T follicular helper cell (primary cell): ENCODE measurements at places on chromosomes 16 and 17.
A peak's percentile ranks its signal among the peaks of the same experiment; 100 is the strongest.

DNA sequence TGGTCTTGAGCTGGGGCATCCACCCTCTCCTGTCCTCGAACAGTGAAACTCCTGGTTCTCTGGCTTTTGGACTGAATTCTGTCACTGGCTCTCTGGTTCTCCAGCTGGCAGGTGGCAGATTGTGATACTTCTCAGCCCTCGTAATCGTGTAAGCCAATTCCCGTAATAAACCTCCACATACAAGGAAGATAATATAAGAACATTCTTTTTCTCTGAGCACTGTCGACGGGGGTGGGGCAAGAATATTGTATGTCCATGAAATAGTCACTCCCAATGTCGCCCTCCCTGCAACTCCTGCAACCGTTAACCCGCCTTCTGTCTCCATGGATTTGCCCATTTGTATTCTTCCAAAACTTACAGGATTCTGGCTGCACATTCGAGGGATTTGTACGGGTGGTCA, 39.2 kb upstream of the RPH3AL start:
- no peak for DNase-seq

- DNase-seq = no peak
Observed at GRCh38 chr17:73388578-73388905, 76.7 kb upstream of the CDC42EP4 start.

- DNase-seq = no peak
Observed at GRCh38 chr16:5442054-5442453, 344.5 kb upstream of the EEF2KMT start.

- no peak for DNase-seq
Observed at GRCh38 chr17:55576996-55577586, 65.8 kb upstream of the SMIM36 start.

- no peak for DNase-seq
Observed at GRCh38 chr17:6599364-6599763, 41.1 kb downstream of the KIAA0753 start.

- DNase-seq = no peak
Observed at GRCh38 chr17:2978991-2979390, 84.4 kb downstream of the OR1D5 start.

GRCh38 chr16:75854152-75854551, 127.9 kb upstream of the CPHXL start:
- DNase-seq = no peak

DNA sequence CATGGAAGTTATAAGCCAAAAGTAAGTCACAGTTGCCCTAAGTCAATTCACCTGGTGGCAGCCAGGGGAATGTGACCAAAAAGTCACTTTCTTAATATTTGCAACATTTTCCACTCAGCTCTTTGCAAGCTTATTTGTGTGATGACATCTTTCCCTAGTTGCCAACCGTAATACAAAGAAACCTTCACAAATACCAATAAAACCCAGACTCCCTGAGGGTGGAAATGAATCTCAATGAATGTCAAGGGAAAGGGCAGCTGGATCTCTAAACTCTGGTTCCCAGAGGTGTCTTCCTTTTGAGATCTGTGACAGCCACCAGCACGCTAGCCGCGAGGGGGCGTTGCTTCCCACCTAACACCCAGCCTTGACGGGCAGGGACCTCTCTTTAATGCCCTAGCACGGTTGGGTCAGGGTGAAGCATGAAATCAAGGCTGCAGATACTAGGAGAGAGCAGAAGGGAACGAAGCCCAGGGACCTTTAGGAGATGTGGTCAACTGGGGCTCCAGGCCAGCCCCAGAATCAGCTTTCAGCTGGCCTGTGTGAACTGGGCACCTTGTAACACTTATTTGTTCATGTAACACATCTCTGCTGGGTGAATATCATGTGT, 82.2 kb downstream of the CMC2 start:
- DNase-seq = peak; percentile 4

GRCh38 chr16:22189473-22190080, 16.5 kb upstream of the EEF2K start:
- no peak for DNase-seq

- no peak for DNase-seq
Observed at GRCh38 chr17:17540278-17540906, 44.2 kb upstream of the RASD1 start.

GRCh38 chr16:17098685-17099084, 372.1 kb downstream of the XYLT1 start:
- no peak for DNase-seq

DNA sequence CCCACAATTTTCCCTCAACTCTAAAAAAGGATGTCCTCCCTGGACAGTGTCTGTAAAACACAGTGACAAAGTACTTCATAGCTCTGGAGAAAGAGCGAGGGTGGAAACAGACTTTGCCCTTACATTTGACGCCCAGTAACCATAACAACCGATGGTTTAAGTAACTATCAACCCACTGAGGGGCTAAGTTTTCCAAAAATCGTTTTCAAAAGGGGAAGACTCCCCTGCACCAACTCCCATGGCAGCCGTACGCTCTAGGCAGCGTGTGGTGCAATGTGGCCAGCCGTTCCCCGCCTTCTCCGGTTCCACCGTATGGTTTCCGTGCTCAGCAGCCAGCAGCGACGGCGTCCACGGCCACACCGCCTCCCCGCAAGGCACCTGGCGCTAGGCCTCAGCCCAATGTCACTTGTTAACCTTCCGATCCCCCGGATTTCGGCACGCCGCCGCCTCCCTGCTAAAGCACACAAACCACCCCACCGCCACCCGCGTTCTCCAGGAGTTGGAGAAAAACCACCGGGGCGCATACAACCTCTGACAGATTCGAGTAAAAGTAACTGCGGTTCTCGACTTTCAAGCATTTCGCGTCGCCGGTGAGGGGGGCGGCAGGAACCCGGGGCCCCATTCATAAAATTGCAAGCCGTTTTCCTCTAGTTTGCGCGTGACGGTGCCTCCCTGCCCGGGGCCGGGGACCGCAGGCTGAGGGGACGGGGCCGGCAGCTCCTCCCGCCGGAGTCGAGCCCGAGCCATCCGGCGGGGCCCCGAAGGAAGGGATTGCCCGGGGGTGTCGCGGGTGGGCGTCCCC, 661 bp downstream of the TEX2 start:
- peak; percentile 59 for DNase-seq

DNA sequence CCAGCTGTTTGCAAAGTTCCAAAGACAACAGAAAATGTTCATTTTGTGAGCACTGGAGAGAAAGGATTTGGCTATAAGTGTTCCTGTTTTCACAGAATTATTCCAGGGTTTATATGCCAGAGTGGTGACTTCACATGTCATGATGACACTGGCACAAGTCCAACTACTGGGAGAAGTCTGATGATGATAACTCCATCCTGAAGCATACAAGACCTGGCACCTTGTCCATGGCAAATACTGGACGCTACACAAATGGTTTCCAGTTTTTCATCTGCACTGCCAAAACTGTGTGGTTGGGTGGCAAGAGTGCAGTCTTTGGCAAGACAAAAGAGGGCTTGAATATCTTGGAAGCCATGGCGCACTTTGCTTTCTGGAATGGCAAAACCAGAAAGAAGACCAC, 385.0 kb downstream of the CDH11 start:
- no peak for DNase-seq

DNA sequence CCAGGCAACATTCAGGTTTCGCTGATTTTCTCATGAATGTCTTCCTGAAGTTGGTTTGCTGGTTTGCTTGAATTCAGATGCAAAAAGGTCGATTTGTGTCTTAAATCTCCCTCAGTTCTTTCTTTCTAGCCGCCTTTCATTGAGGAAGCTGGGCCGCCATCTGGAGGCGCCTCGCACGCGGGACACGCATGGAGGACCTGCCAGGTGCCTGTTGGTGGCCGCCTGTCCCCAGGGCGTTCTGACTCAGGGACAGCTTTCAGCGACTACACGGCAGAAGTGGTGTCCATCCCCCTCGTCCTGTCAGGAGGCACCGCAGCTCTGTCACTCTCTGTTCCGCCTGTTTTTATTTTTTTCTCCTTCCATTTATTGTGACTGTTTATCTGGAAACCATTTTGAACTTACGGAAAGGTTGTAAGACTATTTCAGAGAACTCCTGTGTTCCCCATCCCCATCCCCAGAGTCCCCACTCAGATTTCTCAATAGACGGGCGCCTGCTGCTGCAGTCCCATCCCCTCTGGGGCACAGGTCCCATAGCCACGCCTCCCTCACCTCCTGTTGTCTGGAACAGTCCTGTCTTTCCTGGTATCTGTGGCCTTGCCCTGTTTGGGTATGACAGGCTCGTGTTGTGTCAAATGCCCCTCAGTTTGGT, 33.2 kb downstream of the COX4I1 start:
- DNase-seq = no peak

GRCh38 chr17:13749891-13750235, 148.1 kb upstream of the HS3ST3A1 start:
- DNase-seq = no peak

DNA sequence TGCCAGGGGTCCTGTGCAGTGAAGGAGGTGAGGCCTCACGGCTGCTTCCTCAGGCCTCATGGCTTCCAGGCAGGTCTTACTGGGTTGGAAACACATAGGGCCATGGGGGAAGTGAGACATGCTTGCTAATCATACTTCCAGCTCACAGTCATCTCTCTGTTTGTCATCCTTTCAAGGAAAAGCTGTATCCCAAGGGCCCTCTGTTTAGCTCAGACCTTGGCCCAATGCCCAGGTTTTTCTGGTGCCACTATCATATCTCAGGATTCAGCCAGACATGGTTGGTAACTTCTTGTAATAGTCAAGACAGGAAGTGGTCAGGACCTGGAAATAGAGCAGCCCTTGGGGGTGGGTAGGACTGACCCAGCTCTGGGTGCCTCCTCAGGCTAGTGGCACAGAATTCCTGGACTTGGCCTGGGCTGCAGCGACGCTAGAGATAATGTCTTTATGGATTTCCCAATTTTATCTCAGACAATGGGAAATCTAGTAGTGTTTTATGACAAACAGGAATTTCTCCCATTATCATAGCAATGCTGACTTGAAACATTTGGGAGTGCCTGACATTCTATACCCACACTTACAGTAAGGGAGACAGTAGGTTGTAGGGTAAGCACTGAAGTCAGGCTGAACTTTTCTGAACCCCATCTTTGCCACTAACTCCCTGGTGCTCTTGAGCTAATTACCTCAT, 13.5 kb upstream of the ITGB3 start:
- DNase-seq = no peak

GRCh38 chr17:56136301-56136700, 17.0 kb upstream of the ANKFN1 start:
- DNase-seq = no peak

- peak; percentile 64 for DNase-seq
Observed at GRCh38 chr17:45098869-45099616, 33.3 kb downstream of the PLCD3 start.

DNA sequence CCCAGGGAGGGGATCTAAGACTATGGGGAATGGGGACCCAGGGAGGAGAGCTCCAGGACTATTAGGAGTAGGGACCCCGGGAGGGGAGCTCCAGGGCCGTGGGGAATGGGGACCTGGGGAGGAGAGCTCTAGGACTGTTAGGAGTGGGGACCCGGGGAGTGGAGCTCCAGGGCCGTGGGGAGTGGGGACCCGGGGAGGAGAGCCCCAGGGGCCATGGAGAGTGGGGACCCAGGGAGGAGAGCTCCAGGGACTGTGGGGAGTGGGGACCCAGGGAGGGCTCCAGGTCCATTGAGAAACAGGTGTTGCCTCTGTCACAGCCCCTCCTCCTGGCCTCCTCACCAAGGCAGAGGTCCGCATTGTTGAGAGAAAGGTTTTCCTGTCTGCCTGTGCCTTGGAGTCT, 16.0 kb downstream of the MPRIP start:
- no peak for DNase-seq

DNA sequence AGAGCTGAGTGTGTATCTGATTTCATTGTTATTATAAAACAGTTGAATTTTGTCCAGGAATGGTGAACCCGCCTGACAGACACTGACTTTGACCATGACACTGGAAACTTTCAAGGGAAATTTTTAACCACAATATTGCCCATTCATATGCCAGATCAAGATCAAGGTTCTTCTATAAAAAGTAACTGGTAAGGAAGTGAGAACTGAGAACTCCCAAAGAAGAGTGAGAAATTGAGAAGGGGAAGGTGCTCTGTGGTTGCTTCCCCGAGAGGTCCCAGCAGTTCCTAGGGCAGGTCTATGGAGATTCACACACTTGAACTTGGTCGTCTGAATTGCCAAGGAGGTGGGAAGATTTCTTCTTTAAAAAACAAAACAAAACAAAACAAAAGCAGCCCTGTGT, 27.3 kb downstream of the SLC6A4 start:
- no peak for DNase-seq

DNA sequence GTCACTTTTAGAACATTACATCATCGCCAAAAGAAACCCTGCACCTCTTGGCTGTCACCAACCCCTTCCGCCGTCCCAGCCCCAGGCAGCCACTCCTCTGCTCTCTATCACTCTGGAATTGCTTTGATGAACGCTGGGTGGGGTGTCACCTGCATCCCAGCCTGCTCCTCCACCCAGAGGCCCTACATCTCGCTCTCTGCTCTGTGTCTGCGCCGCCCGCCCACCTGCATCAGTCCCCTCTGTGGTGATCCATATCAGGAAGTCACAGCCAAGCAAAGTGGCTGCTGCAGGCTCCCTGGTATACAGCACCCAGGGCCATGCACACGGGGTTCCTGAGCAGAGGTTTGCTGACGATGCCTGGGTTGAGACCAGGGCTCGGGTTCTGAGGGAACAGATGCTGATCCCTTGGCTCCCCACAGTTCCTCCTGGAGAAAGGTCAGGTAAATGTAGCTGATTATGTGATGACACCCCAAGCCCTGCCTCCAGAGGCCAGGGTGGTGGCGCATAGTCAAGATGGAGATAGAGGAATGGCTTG, 30.8 kb downstream of the MPRIP start:
- DNase-seq = no peak

DNA sequence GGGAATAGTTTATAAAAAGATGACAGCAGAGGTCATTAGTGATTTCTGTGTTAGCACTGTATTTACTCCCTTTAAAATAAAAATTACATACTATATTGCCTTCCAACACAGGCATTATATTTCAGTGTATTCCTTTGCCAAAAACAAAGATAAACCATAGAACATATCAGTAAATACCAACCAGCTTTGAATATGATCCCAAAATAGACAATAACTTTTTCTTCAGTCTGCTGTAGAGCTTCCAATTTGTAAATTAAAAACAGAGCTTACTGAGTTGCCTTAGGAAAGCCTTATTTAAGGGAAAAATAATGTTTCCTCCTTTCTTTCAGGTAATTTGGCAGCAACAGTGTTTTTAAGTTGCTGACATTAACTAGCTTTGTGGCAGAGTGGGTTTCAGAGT, 352.1 kb upstream of the TBX2 start:
- DNase-seq = no peak

GRCh38 chr16:914440-914839, 56.3 kb downstream of the LMF1 start:
- DNase-seq = no peak

GRCh38 chr17:38867179-38867967, 2.5 kb upstream of the LASP1 start:
- peak; percentile 59 for DNase-seq

DNA sequence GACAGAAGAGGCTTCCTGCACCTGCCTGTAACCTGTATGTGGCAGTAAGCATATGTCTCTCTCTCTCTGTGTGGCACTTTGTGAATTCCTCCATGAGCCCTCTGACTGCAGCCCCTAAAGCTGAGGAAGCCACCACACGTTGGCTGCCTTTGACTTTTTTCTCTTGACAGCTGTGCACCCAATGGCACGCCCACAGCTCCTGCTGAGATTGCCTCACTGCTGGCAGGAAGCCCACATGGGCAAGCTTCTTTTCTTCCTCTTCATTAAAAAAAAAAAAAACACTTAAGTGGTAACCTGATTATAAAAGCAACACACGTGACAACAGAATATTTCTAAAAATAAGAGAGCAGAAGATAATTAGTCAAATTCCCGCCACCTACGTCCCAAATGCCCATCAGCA, 34.0 kb upstream of the PIRT start:
- no peak for DNase-seq

GRCh38 chr17:57396511-57396921, 140.2 kb downstream of the MSI2 start:
- DNase-seq = no peak

GRCh38 chr17:40373324-40373723, 8.8 kb upstream of the GJD3 start:
- DNase-seq = no peak
